ENCODE measurements at places on chromosomes 7 and 10.

- no peak for DNase-seq
Observed at GRCh38 chr7:142483659-142484317, 225.9 kb upstream of the PRSS58 start.

GRCh38 chr7:84339306-84339705 lies 144.7 kb upstream of the SEMA3A start:
- no peak for DNase-seq

- DNase-seq = no peak
Observed at GRCh38 chr7:9981742-9982349, 991.8 kb upstream of the PHF14 start.

DNA sequence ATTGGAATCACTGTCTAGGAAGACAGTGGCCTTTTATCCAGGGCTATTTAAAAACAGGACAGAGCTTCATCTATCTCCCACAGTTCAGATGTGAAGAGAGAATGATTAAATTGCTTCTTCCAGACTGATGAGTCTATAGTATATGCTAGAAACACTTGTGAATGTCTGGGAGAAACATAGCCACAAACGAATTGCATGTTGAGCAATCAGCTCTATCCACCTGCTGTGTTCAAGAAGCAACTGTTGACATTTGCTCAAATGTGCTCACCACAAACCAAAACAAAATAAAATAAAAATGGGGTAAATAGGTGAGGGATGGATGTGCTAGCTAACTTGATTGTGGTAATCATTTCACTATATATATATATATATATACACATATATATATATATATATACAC lies 195.1 kb downstream of the HECW1 start:
- DNase-seq = peak; percentile 50

GRCh38 chr7:111960984-111961383 lies 245.2 kb downstream of the DOCK4 start:
- DNase-seq = no peak

DNA sequence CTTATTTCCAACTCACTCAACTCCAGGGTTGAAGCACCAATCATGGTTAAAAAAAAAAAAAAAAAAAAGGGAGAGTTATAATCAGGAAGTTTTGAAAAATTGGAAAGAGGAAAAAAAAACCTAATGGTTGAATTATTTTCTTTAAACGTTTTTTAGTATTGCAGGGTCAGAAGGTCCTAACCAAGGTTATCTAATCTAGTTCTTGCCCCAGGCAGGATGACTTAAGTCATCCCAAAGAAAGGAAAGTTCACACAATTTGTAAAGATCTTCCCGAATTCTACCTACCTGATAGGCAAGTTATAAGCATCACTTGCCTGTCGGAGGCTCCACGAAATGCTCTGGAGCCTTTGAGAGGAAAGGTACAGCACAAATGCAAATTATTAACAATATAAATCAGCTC lies 208.1 kb upstream of the PLXNA4 start:
- no peak for DNase-seq

- DNase-seq = no peak
Observed at GRCh38 chr10:51843966-51844365, 144.6 kb upstream of the CSTF2T start.

- no peak for DNase-seq
Observed at GRCh38 chr10:133278577-133279265, 2.1 kb upstream of the ADAM8 start.

DNA sequence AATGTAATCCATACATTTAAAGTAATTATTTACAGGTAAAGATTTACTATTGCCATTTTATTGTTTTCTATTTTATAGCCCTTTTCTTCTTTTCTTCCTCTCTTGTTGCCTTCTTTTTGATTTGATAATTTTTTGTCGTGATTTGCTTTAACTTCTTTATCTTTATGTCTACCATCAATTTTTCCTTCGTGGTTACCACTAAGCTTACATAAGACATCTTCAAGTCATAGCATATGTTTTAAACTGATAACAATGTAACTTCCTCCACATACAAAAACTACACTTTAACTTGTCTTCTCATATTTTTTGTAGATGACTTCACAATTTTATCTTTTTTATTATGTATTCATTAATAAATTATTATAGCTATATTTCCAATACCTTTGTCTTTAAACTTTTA lies 316.6 kb downstream of the PLXDC2 start:
- no peak for DNase-seq

GRCh38 chr7:106770191-106770590 lies 94.9 kb upstream of the PIK3CG start:
- DNase-seq = no peak

GRCh38 chr7:28263622-28264271 lies 83.2 kb upstream of the JAZF1 start:
- no peak for DNase-seq

- no peak for DNase-seq
Observed at GRCh38 chr7:40572810-40573465, 438.1 kb downstream of the SUGCT start.

DNA sequence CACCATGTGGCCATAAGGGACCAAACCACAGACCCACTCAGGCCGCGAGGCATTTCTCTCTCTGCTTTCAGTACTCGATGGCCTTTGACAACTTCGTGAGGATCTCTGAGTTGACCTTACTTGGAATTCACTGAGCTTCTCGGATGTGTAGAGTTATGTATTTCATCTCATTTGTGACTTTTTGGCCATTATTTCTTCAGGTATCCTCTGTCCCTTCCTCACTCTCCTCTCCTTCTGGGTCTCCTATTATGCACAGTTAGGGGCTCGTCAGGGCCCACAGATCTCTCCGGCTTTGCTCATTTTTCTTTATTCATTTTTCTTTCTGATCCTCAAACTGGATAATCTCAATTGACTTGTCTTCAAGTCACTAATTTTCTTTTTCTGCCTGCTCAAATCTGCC lies 16.6 kb upstream of the FOXL3 start:
- DNase-seq = no peak

- no peak for DNase-seq
Observed at GRCh38 chr7:54940748-54941147, 78.1 kb upstream of the EGFR start.

- DNase-seq = no peak
Observed at GRCh38 chr7:130419658-130420057, 21.2 kb downstream of the CEP41 start.

GRCh38 chr10:117464176-117464575 lies 78.4 kb upstream of the EMX2 start:
- peak; percentile 16 for DNase-seq

DNA sequence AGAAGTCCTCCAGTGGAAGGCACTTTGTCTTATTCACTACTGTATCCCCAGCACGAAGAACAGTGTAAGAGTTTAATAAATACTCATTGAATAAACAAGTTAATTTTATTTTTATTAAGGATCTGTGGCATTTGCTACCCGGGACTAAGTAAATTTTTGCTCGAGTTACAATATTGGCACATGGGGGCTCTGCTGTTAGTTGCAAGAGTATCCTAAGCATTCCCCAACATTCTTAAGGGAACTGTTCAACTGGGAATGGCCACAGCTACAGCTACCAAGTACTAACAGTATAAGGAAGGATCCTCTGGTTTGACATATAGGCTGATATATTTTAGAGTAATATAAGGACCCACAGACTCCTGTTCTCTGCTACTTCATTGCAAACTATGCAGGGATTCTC lies 8.7 kb upstream of the LRRTM3 start:
- DNase-seq = peak; percentile 22

Data from SK-MEL-5 (cell line).